ENCODE measurements at places on chromosomes 4 and X.

- no peak for DNase-seq
Observed at GRCh38 chr4:152007111-152007510, 246.3 kb upstream of the GATB start.

DNA sequence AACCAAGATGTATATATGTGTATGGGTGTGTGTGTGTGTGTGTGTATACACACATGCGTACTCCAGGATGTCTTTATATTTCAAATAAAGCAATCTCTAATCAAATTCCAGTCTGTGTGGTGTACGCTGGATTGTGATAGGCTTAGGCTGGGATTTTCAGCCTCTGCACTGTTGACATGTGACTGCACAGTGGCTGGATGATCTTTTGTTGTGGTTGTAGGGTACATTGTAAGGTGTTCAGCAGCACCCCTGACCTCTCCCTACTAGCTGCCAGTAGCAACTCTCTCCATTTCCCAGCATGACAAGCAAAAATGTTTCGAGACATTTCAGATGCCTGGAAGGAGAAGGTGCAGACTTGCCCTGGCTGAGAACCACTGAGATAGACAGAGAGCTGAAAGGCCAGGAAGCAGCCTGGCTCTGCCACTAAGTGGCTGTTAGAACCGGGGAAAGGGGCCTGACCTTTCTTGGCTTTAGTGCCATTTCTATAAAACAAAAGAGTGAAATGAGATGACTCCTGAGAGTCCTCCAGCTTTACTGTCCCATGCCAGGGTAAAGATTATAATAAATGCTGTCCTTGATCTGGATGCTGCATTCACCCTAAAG is 10.5 kb downstream of the PGM2 start:
- DNase-seq: no peak

- DNase-seq: no peak
Observed at GRCh38 chrX:69149466-69150280, 15.6 kb downstream of the PJA1 start.

DNA sequence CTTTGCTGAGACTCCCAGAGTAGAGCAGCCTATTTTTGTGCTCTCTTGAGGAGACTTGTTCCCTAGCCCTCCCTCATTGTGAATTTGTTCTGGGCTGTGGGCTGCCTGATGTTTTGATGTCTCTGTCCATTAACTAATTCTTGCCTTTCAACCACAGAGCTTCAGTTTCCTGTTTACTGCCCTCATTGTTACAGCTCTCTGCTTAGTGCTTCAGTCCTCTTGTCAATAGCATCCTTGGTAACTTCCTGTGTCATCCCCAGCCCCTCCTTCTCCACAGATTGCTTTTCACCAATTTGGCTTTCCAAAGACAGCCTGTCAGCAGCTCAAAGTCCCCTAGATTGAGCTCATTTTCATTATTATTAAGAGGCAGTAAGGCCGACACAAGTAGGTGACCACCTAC is 69.9 kb downstream of the COX7B2 start:
- DNase-seq: no peak

- DNase-seq: peak; percentile 57
Observed at GRCh38 chrX:12791257-12792228, at the start of gene PRPS2. TSS of gene PRPS2 (plus strand) at chrX:12791412. CDS start at chrX:12791498, 86 bp downstream.

GRCh38 chr4:7023901-7024300 is 19.3 kb upstream of the TADA2B start:
- no peak for DNase-seq

- DNase-seq: no peak
Observed at GRCh38 chr4:158962393-158962792, 140.5 kb upstream of the RAPGEF2 start.

DNA sequence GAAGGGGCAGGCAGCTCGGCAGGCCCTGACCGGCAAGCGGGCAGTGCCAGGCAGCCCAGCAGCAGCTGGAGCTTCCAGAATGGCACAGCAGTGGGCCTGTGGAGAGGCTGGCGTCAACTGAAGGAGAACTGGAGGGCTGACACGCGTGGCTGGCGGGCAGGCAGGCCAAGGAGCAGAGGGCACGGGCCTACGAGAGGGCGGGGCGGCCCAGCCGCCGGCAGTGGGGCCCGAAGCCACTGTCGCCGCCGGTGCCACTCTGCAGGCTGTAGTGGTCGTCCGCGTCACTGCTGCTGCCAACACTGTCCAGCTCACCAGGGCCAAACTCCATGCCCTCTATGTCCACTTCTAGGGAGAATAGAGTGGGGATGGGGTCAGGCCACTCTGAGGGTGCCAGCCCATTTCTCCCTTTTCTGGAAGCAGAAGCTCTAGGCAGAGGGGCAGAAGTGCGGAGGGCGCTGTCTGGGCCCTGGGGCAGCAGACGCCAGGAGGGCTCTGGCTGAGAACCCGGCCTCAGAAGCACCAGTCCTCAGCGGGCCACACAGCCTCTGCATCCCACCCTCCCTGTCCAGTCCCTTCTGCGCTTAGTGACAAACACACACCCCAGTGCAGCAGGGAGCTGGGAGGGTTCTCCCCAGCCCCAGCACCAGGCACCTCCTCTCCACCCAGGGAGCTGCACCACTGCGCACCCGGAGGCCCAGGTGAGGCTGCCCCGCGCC is 8.6 kb upstream of the HAUS3 start:
- DNase-seq: no peak

- no peak for DNase-seq
Observed at GRCh38 chr4:98517218-98518021, 141.0 kb downstream of the TSPAN5 start.

DNA sequence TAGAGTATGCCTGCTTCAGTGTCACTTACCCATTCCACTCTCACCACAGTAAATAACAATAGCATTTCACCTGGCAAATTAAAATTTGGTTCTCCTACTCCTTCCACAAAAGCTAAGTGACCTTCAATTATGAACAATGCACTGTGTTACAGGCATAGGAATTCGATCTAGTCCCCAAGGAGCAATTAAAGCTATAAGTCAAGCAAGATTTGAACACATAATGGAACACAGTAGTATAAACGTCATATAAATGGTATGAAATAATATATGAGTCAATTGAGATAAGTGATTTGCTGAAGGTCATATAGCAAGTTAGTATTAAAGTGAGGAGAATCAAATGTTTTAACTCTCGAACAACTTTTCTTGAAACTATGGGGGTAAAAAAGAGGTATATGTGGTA is 65.8 kb downstream of the ARAP2 start:
- peak; percentile 71 for DNase-seq

GRCh38 chr4:17814140-17814539 is 3.4 kb downstream of the NCAPG start:
- peak; percentile 54 for DNase-seq

DNA sequence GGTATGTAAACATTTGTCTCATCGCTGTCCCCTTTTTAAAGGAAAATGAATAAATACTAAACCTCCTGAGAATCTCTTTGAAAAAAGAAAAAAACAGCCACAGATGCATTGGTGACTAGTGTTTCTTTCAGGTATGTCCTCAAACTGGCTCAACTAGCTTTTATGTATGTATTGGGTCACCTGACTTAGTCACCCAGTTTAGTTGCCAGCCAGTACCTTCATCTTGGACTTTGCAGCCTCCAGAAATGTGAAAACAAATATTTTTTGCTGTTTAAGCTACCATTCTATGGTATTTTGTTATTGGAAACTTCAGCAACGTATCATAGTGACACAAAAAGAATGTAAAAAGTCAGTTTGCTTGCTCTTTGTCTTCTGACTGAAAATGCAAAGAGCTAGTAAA is 1263.5 kb downstream of the FAM133A start:
- DNase-seq: no peak

GRCh38 chrX:53263597-53264094 is 17.7 kb downstream of the IQSEC2 start:
- peak; percentile 73 for DNase-seq

DNA sequence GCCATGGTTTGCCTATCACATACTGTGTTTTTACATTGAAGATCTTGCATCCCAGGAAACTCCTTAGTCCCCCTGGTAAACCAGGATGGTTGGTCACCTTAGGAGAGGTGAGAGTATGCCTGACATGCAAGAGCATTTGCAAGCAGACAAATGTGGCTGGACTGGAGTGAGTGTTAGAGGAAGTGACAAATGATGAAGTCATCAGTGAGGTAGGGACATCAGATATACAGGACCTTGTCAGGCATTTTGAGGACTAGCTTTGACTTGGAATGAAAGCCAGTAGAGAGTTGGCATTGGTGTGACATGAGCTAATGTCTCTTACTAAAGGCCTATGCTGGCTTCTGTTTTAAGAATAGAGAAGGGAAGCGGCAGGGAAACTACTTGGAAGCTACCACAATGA is 124.9 kb downstream of the FRMPD4 start:
- DNase-seq: peak; percentile 12

DNA sequence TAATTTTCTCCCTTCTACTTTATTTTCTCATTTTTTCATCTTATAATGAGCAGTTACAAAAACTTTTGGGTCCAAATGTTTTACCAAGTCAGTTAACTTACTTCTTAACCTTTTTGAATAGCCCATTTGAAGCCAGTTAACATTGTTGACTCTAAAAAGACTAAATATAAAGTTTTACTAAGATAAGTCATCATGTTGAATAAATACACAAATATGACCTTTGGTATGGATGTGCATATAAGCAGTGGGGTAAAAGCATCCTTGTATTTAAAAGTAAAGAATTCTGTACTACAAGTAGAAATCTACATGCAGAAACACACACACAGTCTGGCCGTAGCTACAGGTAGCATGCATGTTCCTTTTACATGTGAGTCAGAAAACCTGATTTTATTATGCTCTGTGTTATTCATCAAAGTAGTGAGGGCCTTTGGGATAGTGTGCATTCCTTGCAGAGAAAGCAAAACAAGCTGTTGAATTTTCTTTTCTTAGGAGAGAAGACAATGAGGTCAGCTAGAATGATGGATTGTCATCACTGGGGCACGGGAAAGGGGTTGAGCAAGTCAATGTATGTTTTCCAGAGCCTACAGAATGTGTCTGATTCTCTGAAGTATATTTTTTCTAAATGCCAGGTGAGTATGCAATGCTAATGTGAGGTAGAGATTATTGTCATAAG is 533.2 kb upstream of the AGA start:
- DNase-seq: peak; percentile 55
